Fibroblast of skin of left biceps (primary cell): ENCODE measurements at places on chromosomes 16 and 17.

- DNase-seq = no peak
Observed at GRCh38 chr16:85445064-85445778, 167.9 kb upstream of the GSE1 start.

- no peak for DNase-seq
Observed at GRCh38 chr17:76531486-76532038, 5.9 kb downstream of the CYGB start.

- DNase-seq = no peak
Observed at GRCh38 chr16:5215901-5216300, 118.3 kb upstream of the EEF2KMT start.

- DNase-seq = no peak
Observed at GRCh38 chr17:49986396-49987289, 8.4 kb downstream of the DLX3 start.

GRCh38 chr16:14354561-14355351 lies 275.3 kb downstream of the PARN start:
- no peak for DNase-seq

DNA sequence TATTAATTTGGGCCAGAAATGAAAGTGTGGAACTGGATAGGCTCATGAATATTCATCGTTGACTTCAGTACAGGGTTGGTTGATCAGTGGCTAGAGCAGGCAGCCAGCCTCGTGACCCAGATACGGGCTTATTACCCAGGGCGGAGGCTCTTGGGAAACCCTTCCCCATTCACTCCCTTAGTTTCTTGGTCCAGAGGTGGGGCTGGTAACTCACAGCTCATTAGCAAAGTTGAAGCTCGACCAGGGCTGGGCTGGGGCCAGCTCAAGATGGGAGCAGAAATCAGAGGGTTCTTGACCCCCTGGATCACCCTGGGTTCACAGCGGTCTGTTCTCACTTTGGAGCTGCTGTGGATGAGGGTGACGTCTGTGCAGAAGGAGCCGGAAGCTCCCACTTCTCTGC lies 44.6 kb upstream of the GSE1 start:
- no peak for DNase-seq

GRCh38 chr16:60744198-60744597 lies 1292.0 kb downstream of the CDH8 start:
- no peak for DNase-seq

GRCh38 chr16:67661101-67661761 lies 471 bp downstream of the PARD6A start:
- no peak for DNase-seq

DNA sequence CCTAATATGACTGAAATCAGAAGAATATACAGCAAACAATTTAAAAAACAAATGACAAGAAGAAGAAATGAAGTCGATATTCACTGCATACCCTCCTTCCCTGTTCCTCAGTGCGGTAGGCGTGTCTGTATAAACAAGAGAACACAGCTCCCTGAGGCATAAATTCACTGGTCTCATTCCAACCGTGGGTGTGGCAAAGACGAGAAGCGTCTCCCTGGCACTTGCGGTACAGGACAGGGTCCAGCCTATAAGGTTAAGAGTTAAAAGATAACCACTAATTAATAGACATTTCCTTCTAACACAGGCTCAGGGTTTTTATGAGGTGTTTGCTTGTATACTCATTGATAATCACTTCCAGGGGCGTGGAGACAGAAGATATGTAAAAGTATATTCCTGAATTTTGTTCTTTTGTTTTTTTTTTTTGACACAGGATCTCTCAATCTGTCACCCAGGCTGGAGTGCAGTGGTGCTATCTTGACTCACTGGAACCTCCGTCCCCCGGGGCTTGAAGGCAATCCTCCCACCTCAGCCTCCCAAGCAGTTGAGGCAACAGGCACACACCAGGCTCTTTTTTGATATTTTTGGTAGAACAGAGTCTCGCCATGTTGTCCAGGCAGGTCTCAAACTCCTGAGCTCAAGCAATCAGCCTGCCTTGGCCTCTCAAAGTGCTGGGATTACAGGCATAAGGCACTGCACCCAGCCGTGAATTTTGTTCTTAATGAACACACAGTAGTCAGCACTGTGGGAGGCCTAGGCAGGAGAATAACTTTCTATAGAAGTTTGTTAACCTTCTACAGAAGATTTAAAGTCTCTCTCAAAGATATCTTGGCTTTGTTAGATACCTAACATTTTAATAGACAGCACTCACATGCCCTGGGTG lies 59.1 kb upstream of the CLEC18B start:
- DNase-seq = no peak

DNA sequence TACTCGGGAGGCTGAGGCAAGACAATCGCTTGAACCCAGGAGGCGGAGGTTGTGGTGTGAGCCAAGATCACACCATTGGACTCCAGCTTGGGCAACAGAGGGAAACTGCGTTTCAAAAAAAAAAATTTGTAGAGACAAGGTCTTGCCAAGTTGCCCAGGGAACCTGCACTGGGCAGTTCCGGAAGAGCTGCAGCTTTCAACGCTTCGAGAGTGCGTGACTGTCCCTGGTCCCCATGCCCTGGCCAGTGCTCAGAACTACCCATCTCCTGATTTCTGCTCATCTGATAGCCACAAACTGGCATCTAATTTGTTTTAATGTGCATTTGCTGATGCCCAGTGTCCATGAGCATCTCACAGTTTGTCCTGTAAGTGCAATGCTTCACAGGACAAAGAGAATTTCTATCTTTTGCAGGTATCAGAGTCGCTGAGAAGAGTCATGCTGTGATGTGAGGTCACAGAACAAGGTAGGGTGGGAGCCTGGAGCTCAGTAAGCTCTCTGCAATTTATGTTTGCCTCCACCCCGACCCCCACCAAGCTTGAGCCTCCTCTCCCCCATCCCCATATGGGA lies 3.9 kb downstream of the ACTG1 start:
- DNase-seq = no peak

GRCh38 chr17:33266116-33266515 lies 27.0 kb downstream of the ASIC2 start:
- no peak for DNase-seq

DNA sequence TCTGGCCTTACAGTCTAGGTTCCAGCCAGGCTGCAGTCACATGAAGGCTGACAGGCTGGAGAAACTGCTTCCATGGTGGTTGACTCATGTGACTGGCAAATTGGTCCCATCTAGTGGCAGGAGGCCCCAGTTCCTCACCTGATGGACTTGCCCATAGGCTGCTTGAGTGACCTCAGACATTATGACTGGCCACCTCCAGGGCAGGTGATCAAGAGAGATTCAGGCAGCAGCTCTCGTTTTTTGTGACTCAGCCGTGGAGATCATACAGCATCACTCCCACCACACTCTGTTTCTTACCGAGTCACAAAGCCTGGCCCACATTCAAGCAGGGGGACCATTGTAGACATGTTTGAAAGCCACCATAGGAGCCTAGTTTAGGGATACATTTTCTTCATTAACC lies 34.5 kb downstream of the SIAH1 start:
- DNase-seq = no peak

DNA sequence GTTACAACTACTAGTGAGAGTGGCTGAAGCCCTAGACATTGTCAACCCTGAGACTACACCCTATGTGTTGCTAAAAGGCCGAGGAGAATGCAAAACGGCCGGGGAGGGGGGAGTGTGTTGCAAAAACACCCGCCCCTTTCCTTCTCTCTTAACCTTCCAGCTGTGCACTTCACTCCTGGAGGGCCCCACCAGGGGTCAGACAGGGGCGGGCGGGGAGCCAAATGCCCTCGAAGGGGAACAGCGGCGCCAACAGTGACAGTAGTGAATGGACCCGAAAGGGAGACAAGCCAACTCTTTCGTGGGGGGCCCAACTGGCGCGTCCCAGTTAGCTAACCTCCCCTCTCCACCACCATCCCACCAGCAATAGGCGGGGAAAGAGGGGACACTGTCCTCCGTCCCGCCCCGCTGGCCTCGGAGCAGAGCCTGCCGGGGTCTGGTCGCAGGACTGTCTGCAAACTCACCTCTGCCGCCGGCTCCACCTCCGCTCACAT lies 352 bp downstream of the MARF1 start:
- no peak for DNase-seq

DNA sequence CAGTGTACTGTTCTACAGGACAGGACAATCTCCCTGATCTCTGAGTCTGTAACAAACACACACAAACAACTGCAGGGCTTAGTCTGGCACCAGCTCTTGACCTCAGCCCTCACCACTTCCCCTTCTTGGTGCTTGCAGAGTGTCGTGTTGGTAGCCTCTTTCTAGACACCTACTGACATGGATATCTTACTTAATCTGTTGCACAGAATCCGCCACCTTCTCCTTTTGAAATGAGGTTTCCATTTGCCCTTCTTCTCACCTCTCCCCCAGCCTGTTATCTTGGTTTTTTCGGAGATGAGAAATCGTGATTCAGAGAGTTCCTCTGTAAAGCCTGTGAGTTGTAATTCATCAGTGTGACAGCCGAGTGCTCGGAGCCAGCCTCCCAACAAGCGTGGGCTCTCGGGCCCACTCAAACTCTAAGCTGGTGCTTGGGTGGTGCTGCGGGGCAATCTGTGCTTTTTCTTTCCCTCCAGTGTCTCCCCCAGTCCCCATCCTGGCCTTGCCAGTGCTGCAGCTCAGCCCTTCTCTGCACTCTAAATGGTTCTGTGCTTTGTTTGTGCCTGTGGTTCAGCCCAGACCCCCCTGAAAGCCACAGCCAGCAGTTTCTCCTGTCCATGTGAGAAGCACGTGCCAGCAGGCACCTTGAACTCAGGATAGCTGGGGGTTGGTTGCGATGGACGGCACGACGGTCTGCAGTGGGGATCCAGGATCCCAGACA lies 28.1 kb downstream of the KIAA0513 start:
- DNase-seq = no peak

- DNase-seq = no peak
Observed at GRCh38 chr17:6786618-6787017, 10.6 kb downstream of the FBXO39 start.

DNA sequence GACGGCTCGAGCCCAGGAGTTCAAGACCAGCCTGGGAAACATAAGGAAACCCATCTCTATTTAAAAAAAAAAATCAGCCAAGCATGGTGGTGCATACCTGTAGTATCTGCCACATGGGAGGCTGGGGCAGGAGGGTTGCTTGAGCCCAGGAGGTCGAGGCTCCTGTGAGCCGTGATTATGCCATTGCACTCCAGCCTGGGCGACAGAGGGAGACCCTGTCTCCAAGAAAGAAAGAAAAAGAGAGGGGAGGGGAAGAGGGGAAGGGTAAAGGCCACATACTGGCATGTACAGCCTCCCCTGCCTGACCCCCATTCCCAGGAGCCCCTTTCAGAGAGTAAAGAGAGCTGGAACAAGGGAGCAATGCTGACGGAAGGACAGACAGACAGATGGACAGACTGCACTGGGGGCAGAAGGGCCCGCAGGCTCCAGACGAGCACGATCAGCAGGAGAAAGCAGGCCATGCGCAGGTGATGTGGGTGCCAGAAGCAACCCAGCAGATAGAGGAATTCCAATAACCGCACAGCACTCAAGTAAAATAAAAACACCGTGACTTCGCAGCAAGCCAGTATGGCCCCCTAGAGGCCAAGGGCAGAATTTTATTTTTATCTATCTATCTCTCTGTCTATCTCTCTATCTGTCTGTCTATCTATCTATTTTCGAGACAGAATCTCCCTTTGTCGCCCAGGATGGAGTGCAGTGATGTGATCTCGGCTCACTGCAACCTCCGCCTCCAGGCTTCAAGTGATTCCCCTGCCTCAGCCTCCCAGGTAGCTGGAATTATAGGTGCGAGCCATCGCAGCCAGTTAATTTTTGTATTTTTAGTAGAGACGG lies 27.1 kb upstream of the SNN start:
- DNase-seq = peak; percentile 27

GRCh38 chr16:3023415-3023668 lies 400 bp downstream of the HCFC1R1 start:
- DNase-seq = no peak

DNA sequence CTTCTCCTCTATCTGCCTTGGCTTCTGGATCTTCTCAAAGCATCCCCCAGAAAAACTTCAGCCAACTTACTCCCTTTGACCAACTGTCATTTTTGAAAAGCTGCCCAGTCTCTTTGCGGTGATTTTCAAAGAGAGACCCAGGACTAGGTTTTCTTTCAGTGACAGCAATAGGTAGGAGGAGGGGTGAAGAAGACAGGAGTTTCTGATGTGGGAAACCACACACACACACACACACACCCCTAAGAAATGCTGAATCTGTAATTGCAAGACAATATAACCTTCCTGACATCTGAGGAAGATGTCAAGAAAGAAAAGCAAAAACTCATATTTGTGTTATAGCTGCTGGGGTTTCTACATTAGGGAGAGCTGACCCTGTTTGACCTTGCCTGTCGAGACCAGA lies 5.2 kb downstream of the FAM20A start:
- no peak for DNase-seq

DNA sequence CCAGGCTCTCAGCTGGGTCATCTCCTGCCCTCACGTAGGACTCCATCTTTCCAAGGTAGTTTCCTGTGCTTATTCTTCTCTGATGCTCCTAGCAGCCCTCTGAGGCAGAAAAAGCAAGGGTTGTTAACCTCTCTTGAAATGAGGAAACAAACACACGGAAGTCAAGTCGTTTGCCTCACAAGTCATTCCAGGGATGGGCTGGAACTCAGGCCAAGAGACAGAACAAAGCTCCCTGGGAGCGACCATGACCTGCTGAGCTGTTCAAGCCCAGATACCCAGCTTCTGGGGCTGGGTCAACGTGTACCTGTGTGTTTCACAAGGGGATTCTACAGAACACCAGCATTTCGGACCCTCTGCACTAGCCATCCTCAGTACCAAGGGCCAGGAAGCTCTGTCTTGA lies 28.1 kb downstream of the SRL start:
- DNase-seq = no peak

DNA sequence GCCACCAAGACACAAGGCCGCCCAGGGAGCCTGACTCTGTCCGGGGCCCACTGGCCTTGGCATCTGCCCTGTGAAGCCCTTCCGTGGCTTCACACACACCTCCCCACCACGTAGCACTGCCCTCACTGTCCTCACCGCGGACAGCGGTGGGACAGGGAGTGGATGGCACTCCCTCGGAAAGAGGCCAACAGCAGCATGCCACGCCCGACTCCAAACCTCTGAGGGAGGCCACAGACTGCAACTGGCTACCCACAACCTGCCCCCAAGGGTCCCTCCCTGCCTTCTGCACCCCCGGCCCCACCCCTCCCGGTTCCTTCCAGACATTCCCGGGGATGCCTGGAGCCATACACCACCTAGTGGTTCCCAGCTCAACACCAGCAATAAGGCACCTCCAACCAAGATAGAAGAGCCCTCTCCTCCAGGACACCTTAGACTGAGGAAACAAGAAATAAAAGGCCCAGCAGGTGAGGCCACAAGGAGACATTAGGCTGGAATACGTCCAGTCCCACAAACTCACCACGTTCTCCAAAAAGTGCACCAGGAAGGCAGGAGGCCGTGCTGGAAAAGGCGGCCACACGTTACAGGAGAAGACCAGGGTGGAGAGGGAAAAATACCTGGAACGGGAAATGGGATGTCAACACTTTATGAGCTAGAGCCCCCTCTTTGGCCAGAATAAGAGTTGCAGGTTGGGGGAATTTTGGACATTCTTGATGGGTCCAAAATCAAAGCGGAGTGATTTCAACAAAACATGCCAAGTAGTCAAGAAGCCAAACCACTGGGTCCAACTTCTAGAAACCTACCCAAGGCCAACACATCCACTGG lies 310.0 kb downstream of the SOX9 start:
- DNase-seq = no peak
